ENCODE measurements at places on chromosomes 5 and 9.

DNA sequence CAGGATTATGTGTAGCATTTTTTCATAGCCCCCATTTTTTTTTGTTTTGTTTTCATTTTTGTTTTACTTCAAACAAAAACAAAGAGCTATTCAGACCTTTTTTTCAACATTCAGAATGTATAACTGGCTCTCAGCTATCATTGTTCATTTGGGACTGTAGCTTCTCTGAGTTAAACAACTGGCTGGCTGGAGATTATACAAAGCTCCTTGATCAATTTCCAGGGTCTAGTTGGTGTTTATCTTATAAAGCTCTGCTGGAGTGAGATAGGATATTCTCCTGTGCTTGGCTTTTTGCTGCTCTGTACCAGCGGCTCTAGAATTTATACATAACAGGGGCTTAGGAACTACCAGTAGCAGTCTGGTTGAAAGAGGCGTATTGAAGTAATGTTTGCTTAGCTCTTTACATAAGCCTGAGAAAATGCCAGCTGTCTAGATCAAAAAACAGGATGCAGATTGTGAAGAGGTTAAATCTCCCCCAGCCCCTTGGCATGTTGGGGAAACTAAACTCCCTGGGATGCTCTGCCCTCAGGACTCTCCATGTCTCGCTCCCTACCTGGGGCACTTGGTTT lies 15.2 kb downstream of the GARNL3 start:
- no peak for DNase-seq

GRCh38 chr5:178428341-178429155 lies 161.6 kb downstream of the COL23A1 start:
- peak; percentile 33 for DNase-seq

DNA sequence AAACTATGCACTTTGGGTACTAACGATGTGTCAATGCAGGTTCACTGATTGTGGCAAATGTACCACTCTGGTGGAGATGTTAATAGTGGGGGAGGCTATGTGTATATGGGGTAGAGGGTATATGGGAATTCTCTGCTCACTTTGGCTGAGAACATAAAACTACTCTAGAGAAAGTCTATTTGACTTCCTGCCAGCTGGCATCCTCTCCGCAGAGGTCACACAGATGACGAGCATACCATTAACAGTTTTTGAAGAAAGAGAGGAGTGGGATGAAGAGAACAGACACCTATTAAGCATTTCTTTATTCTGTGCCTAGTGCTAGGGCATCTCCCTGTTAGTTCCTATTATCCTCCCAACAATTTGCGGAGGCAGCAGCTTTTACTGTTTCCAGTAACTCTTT lies 58.4 kb upstream of the TRIM32 start:
- no peak for DNase-seq

DNA sequence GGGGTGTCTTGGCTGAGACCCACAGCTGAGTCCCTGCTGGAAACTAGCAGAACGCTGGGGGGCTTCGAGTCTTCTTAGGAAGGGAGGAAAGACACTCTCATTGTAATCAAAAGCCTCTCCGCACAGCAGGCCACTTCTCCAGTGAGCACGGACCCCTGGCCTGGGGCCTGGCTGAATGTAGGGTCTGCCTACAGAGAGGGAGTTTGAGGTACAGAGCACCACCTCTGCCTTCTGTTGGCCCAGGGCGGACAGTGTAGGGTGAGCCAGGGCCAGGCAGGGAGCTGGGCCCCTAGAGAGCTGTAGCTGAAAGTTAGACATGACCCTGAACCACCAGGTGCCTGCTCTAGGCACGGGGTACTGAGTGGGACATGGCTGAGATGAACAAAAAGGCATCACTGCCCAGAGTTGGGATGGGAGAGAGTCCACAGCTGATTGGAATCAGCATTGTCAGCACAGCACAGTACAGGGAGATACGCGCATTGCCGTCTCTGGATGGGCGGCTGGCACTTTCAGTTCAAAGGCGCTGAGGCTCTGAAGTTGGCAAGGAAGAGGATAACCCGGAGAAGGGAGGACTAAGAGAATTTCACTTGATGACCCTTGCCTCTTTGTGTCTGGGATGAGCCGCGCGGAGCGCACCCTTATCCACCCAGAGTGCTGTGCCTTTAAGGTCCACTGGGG lies 363 bp upstream of the SLC25A48 start:
- peak; percentile 35 for DNase-seq

Data from hippocampal formation (tissue), 2 donors.